Stimulated activated naive CD4-positive, alpha-beta T cell treated with Interleukin-2 at 50 U/mL for 16 hours (primary cell): ENCODE measurements at places on chromosomes 16 and 17.
A peak's percentile ranks its signal among the peaks of the same experiment; 100 is the strongest.

- no peak for DNase-seq
Measured at GRCh38 chr17:17691468-17692263, 10.4 kb downstream of the RAI1 start.

- DNase-seq, result no peak
Measured at GRCh38 chr17:19290066-19290705, 53.0 kb downstream of the EPN2 start.

GRCh38 chr17:19905502-19905901, 37.8 kb upstream of the ULK2 start:
- DNase-seq, result no peak

DNA sequence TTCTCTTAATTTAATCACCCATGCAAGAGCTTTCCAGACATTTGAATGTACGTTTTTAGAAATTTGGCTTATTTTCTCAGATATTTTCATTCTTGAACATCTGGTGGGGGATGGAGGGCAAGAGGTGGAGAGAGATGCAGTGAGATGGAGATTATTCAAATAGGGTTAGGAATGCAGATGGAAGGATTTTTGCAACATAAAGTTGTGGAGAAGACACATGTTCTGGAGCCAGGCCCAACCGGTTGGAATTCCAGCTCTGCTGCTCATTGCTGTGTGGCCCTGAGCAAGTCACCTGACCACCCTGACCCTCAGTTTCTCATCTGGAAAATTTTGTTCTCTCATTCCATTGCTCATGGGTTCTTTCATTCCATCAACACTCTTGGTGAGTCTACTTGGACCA, 66.9 kb downstream of the IRX3 start:
- DNase-seq, result no peak

DNA sequence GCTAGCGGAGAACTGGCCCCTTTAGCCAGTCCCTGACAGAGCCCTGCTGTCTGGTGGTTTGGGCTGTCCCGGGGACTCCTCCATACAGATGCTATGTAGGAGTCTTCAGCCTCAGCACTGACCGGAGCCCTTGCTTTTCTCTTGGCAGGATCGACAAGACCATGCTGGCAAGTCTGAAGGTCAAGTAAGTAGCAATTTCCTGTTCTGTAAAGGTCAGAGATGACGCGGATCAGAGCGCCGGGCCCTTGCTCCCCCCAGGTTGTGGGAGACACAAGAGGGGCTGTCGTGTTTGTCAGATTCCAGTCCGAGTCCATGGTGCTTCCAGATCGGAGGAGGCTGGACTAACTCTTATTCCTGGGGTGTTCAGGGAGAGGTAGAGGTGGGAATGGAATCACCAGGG, 4.1 kb downstream of the RAP1GAP2 start:
- no peak for DNase-seq

GRCh38 chr17:50779747-50780353, 12.5 kb upstream of the ANKRD40CL start:
- peak; percentile 17 for DNase-seq

GRCh38 chr16:5073279-5073629, 1.6 kb downstream of the ALG1 start:
- DNase-seq, result no peak

DNA sequence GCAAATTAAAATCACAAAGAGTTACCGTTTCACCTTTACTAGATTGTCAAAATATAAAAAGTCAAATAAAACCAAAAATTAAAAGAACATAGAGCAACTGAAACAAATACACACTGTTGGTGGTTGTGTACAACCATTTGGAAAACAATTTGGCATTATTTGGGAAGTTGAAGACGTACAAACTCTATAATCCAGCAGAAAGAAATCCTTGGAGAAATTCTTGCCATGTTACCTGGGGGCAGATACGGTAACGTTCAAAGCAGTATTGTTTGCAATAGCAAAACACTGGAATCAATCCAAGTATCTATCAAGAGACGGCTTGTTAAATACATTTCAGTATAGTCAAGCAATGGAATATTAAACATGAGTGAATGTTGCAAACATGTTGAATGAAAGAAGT, 56.7 kb downstream of the TBX4 start:
- no peak for DNase-seq

DNA sequence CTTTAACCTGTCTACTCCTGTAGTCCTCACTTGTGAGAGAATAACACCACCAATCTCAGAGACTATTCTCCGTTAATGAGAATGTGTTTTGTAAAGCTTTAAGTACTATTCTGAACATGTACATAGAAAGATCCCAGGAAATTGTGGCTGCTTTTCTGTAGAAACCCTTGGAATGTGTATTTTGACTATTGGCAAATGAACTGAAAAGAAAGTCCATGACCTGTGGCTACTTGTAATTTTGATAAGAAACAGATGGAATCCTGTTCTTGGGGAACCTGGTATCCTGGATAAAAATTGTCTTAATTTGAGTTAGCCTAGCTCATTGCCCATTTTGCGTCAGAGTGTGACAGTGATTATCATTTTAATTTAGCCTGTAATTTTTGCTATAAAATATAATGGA, 9.1 kb downstream of the CTCF start:
- DNase-seq, result no peak
